Upper lobe of right lung (tissue), 1 donor: ENCODE measurements at places on chromosomes 7 and 10.

DNA sequence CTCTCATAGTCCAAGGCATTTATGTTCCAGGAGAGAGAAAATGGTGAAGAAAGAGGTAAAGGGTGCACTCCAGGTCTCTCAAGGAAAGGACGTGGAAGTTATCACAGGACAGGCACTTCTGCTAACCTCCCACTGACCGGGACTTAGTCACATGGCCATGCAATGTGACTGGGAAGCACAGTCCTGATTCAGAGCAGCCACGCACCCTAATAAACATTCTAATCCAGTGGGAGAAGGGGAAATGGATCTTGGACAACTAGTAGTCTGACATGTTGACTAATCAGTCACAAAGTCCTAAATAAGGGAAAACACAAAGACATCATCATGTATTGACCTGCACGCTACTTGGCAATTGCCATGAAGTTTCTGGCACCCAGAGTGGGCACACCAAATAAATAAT lies 417.5 kb upstream of the ZMIZ1 start:
- DNase-seq: no peak

- DNase-seq: no peak
These were observed 375.5 kb upstream of the NRP1 start for GRCh38 chr10:33710006-33710405.

DNA sequence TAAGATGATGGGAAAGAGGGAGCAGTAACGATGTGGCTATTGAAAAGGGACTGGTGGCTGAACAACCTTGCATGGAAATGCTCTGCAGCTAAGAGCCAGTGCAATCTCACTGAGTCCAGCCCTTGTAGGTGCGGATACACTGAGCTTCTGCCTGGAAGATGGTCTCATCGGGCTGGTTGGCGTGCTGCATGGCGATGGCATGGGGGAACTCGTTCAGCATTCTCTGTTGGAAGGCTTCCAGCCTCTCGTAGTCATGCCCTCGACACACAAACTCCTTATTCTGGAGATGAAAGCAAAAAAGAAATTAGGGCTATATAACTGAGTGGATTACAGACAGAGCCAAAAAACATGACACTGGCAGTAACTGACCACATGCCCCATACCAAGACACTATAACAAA lies 197.8 kb upstream of the IMMP2L start:
- no peak for DNase-seq

DNA sequence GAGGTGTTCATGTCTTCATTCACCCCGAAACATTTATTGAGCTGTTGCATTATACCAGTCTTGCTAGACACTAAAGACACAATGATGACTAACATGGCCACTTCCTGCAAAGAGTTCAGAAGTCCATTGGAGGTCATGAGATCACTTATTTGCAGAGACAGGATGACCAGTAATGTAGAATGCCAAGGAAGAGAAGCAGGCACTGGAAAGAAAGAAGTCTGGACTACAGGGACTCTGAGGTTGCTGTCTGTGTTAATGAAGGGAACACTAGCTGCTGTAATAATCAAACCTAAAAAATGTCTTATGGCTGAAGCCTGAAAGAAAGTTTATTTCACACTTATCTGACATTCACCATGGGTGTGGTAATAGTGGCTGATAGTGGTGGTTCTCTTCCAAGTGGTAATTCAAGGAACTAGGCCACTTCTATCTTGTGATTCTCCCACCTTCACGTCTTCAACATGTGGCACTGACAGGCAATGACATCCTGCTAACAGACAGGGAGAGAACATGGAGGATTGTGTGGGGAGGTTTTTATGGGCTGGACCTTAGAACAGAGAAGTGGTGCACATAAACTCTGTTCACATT lies 89.2 kb upstream of the MKLN1 start:
- no peak for DNase-seq

DNA sequence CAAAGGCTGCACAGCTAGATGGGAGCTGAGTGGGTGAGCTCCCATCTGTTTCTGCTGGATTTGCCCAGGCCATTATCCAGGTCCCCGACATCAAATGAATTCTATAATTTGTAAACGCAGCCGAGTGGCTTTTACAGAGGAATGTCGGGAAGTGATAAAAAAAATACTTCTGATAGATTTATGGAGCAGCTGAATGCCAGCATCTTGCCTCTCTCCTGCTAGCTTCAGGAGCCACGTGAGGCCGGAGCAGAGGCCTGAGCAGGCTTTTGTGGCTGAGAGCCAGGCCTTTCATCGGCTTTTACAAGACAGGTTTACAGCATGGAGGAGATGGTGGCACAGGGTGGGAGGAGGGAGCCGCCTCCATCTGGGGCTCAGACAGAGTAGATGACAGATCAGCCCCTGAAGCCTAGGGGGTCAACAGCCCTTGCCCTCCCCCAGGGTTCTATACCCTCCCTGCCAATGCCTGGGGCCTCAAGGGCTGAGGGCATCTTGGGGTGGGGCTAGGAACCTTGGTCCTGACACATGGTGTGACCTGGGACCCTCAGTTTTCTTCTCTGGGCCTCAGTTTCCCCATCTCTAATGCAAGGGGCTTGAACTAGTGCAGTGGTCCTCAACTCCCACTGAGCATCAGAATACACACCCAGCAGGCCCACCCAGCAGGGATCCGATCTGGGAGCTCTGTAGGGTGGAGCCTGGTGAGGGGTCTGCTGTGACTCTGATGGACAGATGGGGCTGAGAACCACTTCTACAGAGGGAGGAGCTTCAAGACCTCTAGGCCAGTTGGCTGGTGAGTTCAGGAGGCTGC lies 44.2 kb upstream of the PCBD1 start:
- no peak for DNase-seq

GRCh38 chr10:119139464-119140067 lies 25.9 kb downstream of the SFXN4 start:
- no peak for DNase-seq

- DNase-seq: no peak
These were observed 13.4 kb upstream of the FIS1 start for GRCh38 chr7:101258243-101258731.

DNA sequence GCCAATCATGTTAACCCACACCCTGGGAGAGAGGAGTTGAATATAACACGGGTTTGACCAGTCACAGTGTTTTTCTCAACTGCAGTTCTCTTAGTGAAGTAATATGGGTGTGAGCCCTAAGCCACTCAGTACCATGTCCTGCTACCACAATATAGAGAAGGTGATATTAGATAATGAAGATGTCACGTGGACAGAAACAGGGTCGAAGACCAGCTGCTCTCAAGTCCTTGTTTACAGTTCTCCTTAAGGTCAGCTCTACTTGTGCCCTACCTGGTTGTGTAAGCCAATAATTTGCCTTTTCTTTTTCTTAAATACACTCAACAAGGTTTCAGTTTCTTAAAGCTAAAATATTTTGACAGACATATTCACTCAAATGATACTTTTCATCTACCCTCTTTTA lies 128.3 kb upstream of the POT1 start:
- no peak for DNase-seq

GRCh38 chr7:105931179-105931578 lies 31.9 kb upstream of the CDHR3 start:
- no peak for DNase-seq

- DNase-seq: no peak
These were observed 211.2 kb upstream of the PODXL start for GRCh38 chr7:131767591-131767990.

DNA sequence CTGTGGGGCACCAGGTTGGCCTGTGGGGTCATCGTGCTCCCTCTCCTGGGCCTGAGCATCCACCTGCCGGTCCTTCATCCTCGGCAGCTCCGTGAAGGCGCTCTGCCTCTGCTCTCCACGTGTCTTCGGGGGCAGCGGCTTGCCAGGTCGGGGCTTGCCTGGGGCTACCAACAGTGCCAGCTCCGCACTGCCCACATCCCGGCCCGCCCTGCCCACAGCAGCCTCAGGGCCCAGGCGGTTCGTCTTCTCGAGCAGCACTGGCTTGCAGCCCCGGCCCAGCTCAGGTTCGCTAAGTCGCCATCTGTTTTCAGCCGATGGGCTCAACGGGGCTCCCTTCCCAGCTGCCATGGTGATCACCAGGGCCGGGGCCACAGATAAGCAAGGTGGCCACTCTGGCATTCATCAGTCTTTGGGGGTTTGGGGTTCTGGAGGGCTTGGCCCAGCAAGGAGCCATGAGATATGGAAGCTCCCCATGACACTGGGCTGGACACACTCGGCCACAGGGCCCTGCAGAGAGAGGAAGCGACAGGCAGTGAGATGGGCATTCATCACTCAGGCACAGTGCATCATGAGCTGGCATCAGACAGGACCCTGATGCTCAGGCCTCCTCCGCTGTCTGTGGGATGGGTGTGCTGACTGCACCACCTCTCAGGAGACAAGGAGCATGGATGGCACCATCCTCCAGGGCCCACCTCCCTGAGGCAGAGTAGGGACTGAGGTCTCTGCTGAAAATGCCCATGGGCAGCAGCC lies 15.5 kb downstream of the ZNF488 start:
- DNase-seq: peak; percentile 57

DNA sequence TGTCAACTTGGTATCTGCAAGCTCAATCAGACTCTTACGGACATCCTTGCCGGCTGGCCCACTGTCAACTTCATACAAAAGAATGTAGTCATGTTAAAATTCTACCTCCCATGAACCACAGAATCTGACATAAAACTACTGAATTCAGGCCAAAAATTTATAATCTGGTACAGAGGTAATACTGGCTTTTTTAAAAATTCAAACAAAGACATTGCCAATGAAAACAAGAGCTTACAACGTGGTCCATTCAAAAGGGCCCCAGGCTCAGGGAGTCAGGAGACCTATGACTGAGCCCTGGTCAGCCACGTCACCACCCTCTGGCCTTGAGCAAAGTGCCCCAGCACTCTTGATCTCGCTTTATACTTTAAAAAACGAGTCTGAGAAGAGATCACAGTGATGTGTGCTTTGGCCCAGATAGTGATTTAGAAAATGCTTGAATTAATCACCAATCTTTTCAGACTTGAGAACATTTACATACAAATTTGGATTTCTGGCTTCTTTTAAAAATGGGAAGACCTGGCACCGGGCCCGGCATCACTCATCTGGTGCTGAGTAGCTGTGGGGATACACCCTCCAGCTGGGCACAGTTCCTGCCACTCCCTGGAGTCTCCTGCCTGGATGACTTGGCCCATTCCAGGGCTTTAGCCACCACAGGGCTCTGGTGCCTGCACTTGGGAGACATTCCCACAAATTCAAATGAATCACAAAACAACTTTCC lies 94.1 kb downstream of the PIP4K2A start:
- no peak for DNase-seq

DNA sequence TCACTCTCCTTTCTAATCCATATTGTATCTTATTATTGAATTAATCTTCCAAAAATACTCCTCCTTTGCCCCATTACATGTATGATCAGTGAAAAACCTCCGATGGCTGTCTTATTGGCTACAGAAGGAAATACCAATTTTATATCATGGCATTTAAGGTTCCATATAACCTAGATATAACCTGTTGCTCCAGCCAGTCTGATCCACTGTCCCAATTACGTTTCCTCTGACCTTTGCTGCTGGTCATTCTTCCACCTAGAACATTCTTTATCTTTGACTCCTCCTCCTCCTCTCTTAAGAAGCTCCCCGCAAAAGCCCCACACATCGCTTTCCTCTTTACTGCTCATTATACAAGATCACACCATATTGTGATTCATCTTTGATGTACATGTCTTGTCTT lies 161.5 kb downstream of the RNLS start:
- DNase-seq: no peak

- DNase-seq: no peak
These were observed 170.4 kb downstream of the SNX13 start for GRCh38 chr7:17769918-17770317.

- peak; percentile 59 for DNase-seq
These were observed 14.8 kb downstream of the ZNF316 start for GRCh38 chr7:6651851-6652445.

- no peak for DNase-seq
These were observed 21.6 kb upstream of the ASL start for GRCh38 chr7:66054063-66054462.

DNA sequence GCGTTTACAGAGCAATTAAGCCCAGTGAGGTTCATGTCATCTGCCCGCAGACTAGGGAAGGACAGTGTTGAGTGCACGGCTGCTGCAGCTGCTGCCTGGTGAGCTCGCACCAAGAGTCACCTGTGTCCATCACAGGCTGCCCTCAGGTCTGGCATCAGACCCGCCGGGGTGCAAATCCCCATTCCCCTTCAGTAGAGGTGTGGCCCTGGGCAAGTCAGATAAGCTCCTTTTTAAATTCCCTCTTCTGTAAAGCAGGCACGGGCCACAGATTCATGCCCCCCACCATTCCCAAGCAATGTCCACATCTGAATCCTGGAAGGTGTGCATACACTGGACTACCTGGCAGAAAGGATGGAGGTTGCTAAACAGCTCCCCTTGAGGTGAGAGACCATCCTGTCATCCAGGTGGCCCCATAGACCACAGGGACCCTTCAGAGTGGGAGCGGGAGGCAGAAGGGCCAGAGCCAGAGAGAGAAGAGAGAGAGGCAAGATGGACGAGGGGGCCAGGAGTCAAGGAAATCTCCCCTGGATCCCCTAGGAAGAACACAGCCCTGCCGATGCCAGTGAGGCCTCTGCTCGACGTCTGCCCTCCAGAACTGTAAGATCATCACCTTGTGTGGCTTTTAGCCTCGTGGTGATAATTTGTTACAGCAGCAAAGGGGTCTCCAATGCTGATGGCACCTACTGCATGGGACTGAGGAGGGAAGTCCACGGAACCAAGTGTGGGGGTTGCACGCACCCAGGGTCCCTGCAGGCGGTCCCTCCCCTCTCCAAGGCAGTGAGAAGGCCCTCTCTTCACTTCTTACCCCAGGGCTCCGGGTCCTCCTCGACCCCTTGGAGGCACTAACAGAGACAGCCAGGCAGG lies 168.8 kb downstream of the TCERG1L start:
- peak; percentile 37 for DNase-seq

DNA sequence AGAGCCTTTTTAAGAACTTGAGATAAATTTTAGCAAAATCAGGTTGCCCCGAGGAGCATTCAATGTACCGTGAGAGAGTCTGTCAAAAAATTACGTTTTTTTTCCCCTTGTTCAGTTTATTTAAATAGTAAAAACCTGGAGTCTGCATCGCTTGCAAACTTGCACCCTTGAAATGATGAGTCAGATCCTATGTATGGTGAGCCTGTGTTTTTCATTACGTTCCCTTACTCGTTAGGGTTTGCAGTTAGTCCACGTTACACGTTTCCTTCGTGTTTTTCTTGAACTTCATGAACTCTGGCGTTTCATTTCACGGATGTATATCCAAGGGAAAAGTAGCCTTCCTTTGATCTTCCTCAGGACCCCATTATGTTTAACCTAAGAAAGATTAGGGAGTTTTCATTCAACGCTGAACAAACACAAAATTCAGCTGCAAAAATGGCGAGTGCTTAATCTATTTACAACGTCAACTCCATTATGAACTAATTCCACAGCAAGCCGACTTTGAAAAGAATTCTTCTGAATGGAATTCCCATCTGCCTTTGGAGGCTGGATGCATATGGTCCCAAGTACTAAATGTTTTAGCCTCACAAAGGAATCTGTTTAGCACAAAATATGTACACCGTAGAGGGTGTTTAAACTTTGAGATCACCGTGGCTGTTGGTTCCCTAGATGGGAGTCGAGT lies 182.4 kb downstream of the MYOF start:
- no peak for DNase-seq

DNA sequence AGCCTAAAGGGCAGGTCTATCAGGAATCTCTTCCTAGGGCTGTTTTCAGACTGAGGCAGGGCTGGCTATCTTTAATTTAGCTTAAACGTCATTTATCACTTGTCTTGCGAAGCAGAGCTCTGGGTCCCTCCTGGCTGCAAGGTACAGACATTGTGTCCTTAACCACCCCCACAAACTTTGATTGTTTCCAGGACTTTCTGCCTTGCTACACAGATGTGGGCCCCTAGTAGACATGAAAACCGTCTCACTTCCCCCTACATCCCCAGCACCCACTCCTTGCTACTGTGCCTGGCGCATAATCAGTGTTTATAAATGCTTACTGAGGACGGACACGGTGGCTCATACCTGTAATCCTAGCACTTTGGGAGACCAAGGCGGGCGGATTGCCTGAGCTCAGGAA lies 54.5 kb downstream of the PIP4K2A start:
- DNase-seq: no peak
